ENCODE measurements at places on chromosomes 1 and 21. TPM values are rescaled to one million over a fixed set of nuclear protein-coding genes. Genes with fewer than 3 reads are reported as not detected.

Gene CYP4A22
- not detected for total RNA-seq

Gene RCSD1
- total RNA-seq, result 0.83 TPM

Gene CASQ2
- total RNA-seq, result not detected

DNA sequence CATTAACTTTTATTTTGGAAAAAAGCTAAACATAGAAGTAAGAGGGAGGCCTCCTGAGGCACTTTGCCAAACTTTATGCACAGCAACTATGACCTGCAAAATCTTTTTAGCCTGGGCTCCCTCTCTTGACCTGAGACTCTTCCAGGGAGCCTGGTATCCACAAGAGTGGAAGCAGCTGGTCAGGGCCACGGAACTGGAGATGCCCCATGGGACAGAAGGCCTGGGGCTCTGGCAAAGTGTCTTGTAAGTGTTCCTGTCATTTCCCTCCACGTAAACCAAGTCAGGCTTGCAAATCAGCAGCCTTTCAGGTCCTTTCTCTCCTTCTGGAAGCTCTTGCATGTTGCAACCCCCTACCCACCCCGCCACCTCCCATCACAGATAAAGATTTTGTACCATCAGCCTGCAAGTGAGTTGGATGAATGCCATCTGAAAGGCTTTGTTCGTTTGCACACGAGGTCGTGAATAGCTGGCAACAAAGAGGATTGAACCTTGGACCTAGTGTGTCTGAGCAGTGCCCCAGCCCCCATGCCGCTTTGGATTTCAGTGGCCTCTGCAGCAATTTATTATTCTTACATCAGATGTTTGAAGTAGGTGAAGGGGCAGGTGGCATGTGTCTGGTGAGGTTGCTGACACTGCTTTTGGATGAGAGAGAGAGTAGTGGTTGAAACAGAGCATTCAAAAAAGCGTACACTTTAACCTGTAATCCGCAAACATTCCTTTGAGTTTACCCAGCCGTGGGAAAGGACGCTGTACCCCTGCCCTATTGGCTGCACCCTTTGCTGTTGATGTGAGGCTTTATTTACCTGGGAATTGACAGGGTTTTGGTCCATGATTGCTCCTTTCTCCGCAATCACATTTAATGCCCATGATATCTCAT is 91.6 kb downstream of the GALNT2 start:
- peak; percentile 23 for DNase-seq

DNA sequence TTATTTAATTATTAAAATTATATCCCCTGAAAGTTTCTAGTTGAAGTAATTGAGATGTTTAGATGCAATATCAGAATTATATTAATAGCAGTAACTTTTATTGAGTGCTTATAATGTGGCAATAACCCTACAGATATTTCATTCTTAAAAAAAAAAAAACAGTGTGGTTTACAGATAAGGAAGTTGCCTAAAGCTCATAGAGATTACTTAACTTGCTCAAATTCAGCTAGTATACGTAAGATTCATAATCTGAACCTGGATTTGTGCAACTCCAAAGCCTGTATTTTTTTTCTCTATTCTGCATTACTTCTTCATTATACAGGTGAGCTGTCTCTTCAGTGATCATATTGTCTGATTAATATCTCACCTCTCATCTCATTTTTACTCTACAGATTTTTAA is 156.0 kb upstream of the PTBP2 start:
- no peak for DNase-seq

DNA sequence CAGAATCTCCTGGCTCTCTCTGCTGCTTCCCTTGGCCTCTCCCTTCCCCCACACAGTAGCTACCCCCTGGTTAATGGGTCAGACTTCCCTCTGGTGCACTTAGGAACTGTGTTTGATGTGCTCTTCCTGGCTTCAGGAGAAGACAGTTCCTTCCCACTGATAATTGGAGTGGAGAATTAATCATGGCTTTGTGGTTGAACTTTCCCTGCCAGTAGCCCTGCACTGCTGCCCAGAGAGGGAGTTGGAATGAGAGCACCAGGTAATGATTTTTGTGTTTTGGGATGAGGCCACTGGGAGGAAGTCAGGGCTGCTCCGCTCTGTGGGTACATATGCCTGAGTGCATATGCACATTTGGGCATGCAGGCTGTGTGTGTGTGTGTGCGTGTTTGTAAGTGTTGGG is 39.7 kb upstream of the PADI2 start:
- DNase-seq, result no peak

GRCh38 chr1:116805398-116805797 is 51.2 kb downstream of the CD2 start:
- DNase-seq, result no peak
